ENCODE measurements at places on chromosomes 16 and 17.

DNA sequence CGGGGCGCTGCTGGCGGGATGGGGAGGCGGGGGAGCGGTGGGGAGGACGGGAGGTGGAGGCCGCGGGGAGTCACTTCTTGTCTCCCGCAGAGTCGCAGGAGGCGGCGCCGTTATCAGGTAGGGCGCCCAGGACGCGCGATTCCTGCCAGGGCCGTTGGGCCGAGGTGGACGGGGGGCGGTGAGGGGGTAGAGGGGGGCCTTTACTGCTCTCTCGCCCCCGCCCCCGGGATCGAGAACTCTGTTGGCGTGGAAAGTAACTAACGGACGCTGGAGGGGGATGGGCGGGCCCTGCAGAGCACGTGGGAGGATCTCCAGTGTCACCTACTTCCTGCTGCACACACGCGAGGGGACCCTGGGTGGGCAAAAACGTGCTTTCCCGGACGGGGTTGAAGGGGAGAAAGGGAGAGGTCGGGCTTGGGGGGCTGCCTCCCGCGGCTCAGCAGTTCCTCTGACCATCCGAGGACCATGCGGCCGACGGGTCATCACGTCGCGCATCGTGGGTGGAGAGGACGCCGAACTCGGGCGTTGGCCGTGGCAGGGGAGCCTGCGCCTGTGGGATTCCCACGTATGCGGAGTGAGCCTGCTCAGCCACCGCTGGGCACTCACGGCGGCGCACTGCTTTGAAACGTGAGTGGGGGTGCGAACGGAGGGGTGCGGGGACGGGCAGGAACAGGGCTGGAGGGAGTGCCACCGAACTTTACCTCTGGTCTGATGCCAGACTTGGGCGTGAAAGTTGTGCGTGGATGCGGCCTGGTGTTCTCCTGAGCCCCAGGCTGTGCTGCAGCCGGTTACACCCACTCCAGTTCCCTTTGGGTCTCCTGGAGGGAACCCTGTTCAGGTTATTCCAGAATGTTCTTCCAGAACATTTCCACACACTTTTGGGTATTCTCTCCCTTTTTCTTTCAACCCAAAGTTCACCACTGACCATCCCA, 569 bp downstream of the PRSS21 start:
- no peak for DNase-seq
- H3K27me3 ChIP-seq: peaks cover 5% of the 10 kb centered on the region
- no peak overlapping the region for H3K27ac ChIP-seq
- H3K36me3 ChIP-seq: no peaks in the 10 kb centered on the region

DNA sequence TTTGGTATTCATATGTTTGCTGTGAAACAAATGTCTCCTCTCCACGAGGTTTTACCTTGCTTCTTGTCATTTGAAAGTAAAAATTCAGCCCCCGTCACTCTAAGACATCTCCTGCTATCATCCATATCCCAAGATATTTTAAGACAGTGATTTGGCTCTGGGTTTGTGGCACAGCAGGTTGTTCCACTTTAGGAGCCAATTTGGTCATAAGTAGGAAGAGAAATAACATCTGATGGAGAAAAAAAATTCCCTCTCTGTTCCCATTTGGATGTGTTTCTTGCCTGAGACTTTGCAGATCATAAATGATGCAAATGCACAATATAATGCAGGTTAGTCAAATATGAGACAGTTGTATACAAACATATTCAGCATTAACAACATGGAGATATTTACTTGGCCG, 309.5 kb downstream of the CDH8 start:
- H3K36me3 ChIP-seq: no peaks in the 10 kb centered on the region
- H3K27me3 ChIP-seq: no peaks in the 10 kb centered on the region
- no peak overlapping the region for H3K27ac ChIP-seq
- no peak for DNase-seq

GRCh38 chr17:17395246-17395802, 81.5 kb upstream of the MED9 start:
- H3K4me1 ChIP-seq: peaks cover 18% of the 10 kb centered on the region
- H3K27ac ChIP-seq: no peak overlapping the region
- no peak overlapping the region for H3K4me3 ChIP-seq
- no peaks in the 10 kb centered on the region for H3K27me3 ChIP-seq

DNA sequence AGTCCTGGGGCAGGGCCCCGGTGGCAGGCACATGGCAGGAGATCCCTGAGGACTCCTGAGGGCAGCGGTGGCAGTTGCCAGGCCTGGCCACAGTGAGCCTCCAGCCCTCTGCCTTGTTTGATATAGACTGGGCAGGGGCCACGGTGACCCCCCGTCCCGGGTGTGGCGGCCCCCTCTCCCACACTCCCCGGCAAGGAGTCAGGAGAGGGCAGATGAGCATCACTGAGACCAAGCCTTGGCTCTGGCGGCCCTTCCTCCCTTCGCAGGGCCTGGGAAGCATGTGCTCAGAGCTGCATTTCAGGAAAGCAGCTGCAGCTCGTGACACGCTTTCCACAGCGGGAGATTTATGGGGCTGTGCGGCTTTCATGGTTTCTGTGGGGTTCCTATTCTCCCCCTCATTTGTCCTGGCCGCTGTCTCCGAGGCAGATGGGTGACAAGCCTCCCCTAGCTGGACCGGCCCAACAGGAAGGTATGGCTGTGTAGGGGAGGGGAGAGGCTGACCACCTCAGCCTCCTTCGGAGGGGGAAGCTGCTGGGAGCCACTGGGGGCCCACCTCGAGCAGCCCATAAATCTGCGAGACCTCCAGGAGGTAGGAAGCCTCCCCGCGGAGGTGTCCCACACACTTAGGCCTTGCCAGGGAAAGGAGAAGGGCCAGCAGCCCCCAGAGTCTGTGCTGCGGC, 211.4 kb downstream of the NTN1 start:
- H3K27ac ChIP-seq: no peak overlapping the region
- H3K27me3 ChIP-seq: no peaks in the 10 kb centered on the region
- DNase-seq: no peak
- no peak overlapping the region for H3K4me3 ChIP-seq

GRCh38 chr16:59411961-59412841, 678.1 kb upstream of the GOT2 start:
- H3K27ac ChIP-seq: no peak overlapping the region
- H3K27me3 ChIP-seq: no peaks in the 10 kb centered on the region
- H3K4me3 ChIP-seq: no peak overlapping the region

- H3K36me3 ChIP-seq: no peaks in the 10 kb centered on the region
- H3K4me3 ChIP-seq: peak overlapping the region; percentile 41
- peak; percentile 61 for DNase-seq
- H3K4me1 ChIP-seq: peaks cover 68% of the 10 kb centered on the region
- peak overlapping the region; percentile 83 for H3K27ac ChIP-seq
Observed at GRCh38 chr16:8936421-8936820, 27.3 kb downstream of the USP7 start.

GRCh38 chr16:29710227-29711219, 31.5 kb downstream of the QPRT start:
- peak overlapping the region; percentile 90 for H3K27ac ChIP-seq
- peaks cover 14% of the 10 kb centered on the region for H3K4me1 ChIP-seq
- peak; percentile 18 for DNase-seq
- H3K36me3 ChIP-seq: no peaks in the 10 kb centered on the region
- H3K4me3 ChIP-seq: no peak overlapping the region

DNA sequence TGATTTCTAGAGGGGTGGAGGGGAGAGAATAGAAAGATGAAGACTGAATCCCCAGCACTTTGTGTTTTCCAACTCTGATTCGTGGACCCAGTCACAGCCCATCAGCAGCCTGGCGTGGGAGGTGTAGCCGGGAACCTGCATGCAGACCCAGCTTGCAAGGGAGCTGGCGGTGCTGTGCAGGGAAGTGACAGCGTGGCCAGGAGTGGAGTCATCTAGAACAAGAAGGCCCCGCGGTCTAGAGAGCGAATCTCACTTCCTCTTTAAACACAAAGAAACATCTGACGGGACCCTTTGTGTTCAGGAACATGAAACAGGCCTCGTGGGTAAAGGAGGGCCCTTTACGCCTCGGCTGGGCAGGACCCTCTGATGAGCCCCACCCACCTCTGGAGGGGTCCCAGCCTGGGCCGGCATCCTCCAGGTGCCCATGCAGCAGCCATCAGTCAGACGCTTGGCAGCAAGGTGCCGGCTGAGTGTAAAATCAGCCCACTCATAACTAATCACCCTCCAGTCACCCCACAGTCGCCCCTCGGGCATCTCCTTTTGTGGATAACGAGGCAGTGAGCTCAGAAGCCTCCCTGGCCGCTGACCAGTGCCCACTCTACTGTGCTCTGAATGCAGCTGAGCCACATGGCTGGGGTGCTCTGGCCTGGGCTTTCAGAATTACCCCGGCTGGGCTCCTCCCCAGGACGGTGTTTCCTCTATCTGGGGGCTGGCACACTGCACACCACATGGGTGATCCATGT, 4.4 kb downstream of the SNAI3 start:
- peaks cover 27% of the 10 kb centered on the region for H3K4me1 ChIP-seq
- no peaks in the 10 kb centered on the region for H3K36me3 ChIP-seq
- H3K4me3 ChIP-seq: peak overlapping the region; percentile 79
- peak; percentile 38 for DNase-seq

Data from T-helper 17 cell (primary cell).